ENCODE measurements at places on chromosomes 12 and 14.

GRCh38 chr14:98280436-98280835 is 991.6 kb downstream of the BCL11B start:
- DNase-seq = no peak

DNA sequence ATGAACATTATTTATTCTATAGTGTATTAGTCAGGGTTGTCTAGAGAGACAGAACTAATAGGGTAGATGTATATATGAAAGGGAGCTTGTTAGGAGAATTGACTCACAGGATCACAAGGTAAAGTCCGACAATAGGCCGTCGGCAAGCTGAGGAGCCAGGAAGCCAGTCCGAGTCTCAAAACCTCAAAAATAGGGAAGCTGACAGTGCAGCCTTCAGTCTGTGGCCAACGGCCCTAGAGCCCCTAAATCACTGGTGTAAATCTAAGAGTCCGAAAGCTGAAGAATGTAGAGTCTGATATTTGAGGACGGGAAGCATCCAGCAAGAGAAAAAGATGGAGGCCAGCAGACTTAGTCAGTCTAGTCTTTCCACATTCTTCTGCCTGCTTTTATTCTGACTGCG is 912.2 kb downstream of the FLRT2 start:
- DNase-seq = no peak

GRCh38 chr14:105312973-105313372 is 1.6 kb upstream of the PACS2 start:
- DNase-seq = no peak

DNA sequence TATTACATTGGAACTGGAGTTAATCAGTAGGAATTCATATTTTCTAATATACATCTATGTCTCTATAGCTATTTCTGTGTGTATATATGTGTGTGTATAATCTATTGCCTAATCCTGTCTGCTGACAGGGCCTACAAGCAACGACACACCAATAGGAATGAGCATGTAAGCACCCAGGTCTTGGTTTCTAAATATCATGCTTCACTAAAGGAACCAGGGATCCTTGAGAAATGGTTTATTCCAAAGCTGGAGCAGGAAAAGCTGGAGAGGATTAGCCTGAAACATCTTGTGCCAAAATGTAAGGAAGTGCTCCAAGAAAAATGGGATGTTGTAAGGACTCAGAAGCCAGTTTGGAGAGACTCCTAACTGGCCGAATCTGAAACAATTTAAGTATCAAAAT is 29.3 kb upstream of the LGALS3 start:
- no peak for DNase-seq

GRCh38 chr14:105930572-105930971 is 404.2 kb downstream of the TMEM121 start:
- DNase-seq = no peak

DNA sequence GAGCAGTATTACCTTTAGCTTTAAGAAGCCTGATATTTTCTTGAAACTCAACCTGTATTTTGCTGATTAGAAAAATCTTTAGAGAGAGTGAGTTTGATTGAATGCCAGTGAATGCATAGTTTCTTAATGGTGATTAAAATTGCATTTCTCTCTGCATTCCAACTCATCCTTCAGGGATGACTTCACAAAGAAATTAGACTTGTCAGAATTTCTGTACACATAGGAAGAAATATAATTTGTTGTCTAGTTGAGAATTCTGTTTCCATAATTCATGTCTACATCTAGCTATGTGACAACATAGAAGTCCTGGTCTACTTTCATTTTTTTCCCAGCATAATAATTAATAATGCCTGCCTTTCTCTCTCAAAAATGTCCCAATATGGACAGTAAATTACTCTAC is 136.6 kb downstream of the OTOGL start:
- DNase-seq = no peak

- no peak for DNase-seq
Observed at GRCh38 chr12:22662356-22662755, 37.4 kb downstream of the ETNK1 start.

GRCh38 chr14:105184461-105184860 is 3.3 kb upstream of the NUDT14 start:
- DNase-seq = no peak

DNA sequence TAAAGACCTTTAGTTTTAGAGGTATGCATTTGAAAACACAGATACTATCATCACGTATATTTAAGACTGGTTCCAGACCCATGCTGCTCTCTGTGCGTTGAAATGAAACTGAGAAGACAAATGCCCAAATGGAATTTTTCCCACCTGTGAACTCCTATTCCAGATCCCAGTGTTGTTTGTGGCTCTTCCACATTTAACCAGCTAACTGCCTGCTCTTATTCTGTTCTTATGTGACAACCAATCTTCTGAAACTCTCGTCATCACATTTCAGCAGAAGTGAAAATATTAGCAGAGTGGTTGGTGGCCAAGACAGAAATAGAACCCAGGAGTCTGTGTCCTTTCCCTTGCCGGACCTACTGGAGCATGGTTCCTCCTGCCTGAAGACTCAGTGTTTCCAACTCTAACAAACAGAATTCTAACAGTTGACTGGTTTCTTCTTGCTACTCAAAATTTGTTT is 460.2 kb downstream of the RAD51B start:
- DNase-seq = no peak

DNA sequence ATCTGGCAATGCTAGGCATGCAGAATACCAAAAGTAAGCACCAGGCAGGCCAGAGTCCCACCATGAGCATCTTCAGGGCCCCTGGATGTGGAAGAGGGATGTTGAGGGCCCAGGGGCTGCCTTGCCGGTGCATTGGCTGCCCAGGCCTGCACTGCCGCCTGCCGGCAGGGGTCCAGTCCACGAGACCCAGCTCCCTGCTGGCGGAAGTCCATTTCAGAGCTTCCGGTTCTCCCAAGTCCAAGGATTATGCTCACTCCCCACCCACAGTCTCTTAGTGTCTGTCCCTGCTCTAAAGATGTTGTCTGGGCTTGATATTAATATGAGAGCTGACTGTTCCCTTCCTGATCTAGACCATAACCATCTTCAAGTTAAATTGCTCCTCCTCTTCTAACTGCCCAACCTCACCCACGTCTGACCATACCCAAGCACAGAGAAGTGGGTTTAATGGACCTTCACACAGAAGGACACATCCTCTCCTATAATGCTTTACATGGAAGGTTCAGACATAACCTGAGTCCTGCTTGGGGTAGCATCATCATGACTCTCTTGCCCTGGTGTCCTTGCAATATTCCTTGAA is 117.4 kb downstream of the DAD1 start:
- no peak for DNase-seq

DNA sequence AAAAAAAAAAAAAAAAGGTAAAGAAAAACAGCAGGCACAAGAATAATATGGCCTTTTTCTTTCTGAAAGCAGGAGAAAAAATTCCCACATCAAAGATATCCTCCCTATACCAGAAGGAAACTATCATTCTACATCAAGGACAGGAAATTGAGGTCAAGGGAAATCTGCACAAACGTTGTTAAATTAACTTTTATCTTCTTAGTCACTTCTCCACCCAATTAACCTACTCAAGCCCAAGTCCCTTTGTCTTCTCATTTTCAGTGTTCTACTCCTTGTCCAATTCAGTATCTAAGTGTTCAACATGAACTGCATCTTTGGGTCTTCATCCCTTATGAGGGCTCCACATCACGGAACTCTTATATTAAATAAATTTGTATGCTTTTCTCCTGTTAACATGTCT is 15.7 kb downstream of the NDUFA12 start:
- DNase-seq = no peak

DNA sequence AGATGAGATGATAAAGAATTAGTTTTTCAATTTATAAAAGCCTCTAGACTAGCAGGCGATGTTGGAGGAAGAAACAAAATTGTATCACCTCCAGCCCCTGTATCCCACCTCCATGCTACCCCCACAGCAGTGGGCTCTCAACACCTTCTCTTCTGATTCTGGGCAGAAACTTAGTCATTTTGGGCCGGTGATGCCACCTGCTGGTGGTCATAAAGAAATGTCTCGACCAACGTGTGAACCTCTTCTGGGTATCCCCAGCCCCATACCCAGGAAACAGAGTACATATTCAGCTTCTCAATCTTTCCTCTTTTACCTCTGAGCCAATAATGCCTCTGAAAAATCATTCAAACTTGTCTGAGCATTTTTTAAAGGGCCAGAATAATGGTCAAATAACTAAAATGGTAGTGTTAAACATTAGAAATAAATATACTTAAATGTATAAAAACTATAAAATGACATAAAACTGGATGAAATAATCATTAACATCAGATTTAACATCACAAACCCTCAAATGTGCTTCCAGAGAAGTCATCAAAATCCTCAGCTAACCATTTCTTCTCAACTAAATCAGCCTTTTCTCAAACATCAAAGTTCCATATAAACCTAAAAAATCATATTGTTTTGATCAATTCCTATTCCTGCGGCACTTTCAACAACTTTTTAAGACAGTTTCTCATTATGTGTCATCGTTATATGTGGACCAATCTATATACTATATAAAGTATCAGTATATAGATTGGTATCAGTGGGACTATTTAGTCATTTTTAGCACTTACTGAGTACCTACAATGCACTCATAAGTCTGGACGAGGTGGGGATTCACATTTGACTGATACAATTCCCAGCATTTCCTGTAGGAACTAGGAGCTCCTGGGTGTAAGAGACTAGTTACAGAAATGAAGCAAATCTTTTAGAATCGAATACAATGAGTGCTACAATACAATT is 69.4 kb downstream of the ATXN2 start:
- DNase-seq = peak; percentile 53

DNA sequence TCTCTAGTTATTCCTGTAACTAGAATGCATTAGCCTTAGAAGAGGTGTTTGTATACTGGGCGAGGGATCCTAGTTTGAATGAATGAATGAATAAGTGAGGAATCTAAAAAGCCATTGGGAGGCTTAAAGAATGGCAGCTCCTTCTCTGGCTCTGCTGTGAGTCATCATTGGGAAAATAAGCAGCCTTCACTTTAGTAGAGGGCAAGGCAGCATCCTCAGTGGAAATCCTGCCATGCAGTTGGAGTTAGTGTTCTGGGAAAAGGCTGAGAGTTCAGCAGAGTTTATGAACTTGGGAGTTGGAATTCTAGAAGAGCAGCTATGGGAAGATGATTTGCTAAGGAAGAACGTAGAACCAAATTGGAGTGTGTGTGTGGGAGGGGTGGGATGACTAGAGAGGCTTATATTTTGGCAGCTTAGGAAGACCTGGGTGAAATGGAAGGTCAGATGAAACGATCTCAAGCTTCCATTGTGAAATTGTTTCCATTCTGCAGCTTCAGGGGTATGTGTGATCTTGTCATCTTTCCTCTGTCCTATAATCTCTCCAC is 120.8 kb downstream of the PTCSC3 start:
- DNase-seq = no peak

DNA sequence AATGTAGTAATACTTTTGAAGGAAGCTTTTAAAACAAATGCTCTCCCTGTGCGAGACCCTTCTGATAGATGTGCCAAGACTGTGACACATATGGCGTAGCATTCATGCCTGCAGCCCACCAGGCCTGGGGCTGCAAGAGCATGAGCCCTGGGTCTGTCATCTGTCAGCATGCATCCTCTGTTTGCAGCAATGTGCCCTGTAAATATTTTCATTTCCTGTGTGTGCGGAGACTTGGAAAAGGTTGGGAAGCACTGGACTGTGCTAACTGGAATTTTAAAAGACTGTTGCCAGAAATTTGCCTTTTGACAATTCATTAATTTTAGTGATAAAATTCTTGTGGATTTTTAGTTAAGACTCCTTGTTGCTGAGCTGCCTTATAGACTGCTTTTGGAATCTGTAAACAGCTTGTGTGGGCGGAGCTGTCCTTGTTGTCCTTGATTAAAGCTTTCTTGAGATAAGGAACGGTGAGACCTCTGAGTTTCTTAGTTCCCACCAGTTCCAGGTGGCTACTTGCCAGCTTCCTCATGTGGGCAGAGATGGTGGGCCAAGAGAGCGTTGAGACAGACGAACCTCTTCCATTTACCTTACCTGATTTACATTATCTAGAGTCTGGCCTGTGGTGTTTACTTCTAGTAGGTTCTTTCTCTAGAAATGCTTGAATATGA is 23.4 kb downstream of the MARK3 start:
- peak; percentile 17 for DNase-seq

GRCh38 chr14:59280961-59281360 is 92.5 kb downstream of the DAAM1 start:
- no peak for DNase-seq

- DNase-seq = no peak
Observed at GRCh38 chr12:25051656-25052195, 102.8 kb upstream of the BCAT1 start.

DNA sequence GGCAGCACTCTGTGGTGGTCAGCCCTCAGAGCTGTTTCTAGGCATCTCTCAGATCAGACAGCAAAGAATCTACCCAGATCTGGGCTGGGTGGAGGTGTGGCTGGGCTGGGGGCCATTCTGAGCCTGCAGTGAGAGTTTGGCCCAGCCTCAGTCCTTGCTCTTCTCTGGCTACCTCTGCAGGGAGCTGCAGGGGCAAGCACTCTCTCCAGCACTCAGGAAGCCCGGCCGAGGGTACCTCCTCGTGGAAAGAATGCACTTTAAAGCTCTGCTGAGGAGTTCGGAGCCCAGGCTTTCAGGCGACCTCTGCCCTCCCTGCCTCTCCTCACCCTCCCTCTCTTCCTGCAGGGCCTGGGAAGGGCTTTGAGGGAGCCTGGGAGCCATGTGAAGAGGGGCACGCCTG is 31.2 kb downstream of the IL31 start:
- DNase-seq = no peak

GRCh38 chr12:39442831-39443080 is 164 bp downstream of the KIF21A start:
- DNase-seq = no peak

DNA sequence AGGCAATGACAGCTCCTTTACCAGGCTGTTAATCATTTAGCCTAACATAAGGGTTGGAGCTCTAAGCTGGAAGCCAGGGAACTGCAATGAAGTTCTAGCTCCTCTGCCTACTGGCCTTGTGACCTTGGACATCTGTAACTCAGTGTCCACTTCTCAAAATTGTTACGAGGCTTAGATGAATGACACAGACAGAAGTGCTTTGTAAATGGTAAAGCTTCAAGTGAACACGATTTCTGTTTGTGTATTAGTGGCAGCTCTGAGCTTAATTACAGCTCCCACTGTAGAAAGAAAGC is 122.8 kb downstream of the EML1 start:
- no peak for DNase-seq

DNA sequence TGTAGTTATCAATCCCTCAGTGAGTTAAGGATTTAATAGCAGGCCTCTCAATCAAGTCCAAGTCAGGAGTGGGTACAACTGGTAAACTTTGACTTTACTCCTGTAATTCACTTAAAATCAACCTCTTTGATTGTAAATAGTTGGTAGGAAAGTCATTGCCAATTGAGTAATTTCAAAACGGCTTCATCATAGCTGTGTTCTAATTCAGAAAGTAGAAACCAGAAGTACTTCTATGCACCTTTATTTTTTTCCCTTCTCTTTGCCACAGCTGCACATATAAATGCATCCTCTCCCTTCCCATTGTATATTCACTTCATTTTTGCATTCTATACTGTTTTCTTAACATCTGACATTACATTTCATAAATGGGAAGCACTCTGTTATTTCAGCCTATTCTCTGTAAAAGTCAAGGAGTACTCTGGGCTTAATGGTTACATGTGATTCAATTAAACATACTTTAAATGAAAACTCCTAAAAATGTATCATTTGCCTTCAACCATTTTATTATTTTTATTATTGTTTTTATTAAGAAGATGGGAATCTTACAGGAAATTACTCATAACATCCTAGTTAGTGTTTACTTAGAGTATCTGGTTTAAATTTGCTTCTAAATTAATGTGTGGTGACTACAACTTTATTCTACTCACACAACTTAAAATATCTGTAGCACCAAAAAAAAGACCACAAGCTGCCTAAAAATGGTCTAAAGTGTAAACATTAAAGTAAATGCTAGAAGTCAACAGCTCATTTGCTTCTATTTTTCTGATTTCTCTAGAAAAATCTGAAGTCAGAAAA is 171.2 kb downstream of the CEP128 start:
- no peak for DNase-seq

GRCh38 chr14:33515441-33515840 is 435.4 kb downstream of the EGLN3 start:
- no peak for DNase-seq

Data from cerebellum (tissue), 4 donors.